Activated CD8-positive, alpha-beta memory T cell treated with anti-CD3 and anti-CD28 coated beads, Interleukin-2, amount 10 ng/mL, durations not matched to agents 7 days and 5 days (primary cell): ENCODE measurements at places on chromosomes 4 and X.

- DNase-seq = no peak
Observed at GRCh38 chr4:69860521-69861298, 765 bp upstream of the SULT1E1 start.

DNA sequence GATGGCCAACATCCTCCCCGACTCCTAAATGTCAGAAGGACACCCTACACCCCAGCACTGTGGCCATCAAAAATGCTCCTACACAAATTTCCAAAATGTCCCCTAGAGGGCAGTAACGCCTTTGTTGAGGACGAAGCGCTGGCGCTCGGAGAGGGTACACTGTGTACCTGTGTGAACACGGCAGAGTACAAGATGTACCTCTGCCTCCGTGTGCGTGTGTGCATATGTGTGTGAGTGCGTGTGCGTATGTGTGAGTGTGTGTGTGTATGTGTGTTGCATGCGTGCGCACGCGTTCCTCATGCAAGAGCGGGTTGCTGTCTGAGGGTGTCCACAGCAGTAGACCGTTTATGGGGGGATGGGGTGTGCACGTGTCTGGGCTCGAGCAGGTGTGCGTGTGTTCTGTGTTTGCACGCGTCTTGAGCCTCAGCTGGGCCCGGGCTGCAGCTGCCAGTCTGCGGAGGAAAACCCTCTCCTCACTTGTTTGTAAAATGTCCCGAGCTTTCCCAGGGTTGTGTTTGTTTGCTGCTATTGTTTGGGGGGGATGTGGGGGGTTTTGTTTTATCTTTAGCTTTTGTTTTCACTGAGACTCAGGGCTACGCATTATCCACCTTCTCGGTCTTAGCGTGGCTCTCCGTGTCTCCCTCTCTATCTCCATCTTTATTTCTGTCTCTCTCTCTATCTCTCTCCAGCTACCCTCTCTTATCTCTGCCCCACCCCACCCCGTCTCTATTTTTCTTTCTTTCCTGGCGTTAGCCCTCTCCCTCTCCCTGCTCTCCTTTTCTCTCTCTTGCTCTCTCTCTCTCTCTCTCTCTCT, 10.4 kb upstream of the TSPYL2 start:
- peak; percentile 77 for DNase-seq

DNA sequence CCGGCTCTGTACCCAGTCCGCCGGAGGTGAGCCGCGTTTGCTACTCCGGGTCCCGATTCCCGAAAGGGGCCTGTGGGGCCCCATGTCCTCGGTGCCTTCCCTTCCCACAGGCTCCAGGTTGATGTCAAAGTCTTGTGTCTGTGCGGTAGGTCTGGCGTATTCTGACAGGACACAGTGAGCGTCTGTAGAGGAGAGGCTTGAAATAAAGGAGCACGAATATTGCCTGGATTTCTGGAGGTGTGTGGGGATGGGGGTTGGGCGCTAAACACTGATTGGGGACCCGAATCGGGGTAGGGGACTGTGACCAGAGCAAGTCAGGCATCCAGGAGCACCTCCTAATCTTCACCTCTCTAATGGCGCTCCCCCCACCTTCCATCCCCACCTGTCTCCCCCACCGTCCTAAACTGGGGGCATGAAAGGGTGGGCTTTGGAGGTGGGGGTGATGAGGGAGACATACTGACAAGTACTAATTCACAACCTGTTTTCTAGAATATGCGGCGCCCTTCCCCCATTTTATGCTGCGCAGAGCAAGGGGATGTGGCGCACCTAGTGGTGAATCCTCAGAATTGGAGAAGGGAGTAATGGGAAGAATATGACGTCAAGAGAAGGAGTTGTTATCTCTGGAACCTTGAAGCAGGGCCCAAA, 855 bp downstream of the GPRASP2 start:
- DNase-seq = no peak

DNA sequence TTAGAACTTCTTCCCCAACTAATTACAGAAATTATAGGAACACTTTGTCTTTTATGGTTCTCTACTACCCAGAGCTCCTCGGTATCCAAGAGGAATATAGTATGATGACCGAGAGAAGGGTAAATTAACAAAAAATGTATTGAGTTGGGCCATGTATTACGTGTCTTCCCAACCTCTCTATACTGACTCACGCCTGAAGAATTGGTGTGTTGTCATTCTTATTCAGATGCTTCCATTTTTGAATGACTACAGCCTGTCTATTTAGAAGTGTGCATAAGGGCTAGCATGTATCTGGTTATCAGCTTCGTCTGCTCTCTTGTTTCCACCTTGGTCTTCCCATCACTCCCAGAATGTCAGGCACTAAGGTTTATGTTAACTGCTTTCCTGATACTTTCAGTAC, 24.5 kb upstream of the SCD5 start:
- no peak for DNase-seq

DNA sequence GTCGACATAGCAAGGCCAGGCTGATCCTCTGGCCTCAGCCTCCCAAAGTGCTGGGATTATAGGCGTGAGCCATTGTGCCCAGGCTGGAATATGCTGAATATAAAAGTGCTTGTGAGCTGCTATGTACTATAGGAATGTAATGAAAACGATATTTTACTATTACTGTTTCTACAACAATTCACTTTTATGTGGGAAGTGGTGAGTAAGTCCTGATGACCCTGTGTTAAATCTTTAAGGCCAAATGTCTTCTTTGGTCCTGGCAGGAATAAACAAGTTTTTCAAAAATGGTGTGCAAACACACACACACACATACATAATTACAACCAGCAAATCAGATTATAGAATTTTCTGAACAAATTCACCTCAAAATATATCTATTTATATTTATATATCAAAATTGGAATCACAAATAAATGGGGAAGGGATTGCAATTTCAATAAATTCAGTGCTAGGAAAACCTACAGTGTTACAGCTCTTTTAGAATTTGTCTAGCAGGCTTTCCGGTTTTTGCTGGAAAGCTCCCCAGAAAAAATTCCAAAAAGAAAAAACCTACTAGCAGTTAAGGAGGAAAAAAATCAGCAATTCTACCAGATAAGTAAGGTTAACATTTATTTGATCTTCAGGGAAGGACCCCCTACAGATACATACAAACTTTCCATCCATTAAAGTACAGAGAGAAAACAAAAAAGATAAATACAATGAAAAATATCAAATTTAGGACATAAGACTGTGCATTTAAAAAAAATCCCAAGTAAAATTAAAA, 17.9 kb downstream of the SMIM14 start:
- no peak for DNase-seq

GRCh38 chrX:143437439-143437838, 79.8 kb downstream of the SPANXN3 start:
- DNase-seq = no peak

DNA sequence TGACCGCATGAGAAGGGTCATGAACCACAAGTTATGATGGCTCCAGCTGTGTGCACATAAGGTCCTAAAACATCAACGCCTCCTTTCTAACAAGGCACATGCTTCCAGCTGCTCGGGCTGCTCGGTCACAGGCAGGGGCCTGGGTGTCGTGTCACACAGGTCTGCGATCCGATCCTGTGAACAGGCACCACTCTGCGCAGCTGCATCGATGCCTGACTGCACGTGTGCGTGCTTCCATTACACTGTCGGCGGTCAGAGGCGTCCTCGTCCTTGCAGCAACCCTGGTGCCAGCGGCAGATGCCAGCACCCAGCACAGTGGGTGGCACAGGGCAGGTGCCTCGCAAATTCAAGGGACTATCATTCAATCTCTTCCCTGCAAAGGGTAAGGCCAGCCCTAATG, 23.9 kb downstream of the ZFYVE28 start:
- no peak for DNase-seq

- DNase-seq = no peak
Observed at GRCh38 chr4:180823108-180823507, 1420.1 kb upstream of the TENM3 start.

GRCh38 chrX:153245288-153245731, 66.2 kb downstream of the MAGEA1 start:
- no peak for DNase-seq

GRCh38 chr4:10151182-10151581, 34.6 kb upstream of the WDR1 start:
- DNase-seq = no peak

DNA sequence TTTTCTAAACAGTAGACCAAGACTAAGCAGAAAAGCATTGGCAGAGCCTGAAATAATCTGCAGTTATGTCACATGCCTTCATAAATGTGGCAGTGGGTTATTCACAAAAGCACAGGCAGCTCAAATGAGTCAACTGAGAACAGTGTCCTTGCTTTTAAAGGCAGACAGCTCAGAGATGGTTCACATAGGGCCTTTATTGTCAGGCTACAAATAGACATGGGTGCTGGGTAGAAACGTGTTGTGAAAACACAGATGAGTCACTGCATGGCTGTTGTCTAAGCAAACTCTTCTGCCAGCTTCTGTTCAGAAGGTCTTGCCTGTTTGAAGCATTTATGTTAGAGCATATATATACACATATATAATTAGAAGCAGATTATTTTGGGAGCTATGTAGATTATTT, 118.0 kb downstream of the SLC4A4 start:
- no peak for DNase-seq

DNA sequence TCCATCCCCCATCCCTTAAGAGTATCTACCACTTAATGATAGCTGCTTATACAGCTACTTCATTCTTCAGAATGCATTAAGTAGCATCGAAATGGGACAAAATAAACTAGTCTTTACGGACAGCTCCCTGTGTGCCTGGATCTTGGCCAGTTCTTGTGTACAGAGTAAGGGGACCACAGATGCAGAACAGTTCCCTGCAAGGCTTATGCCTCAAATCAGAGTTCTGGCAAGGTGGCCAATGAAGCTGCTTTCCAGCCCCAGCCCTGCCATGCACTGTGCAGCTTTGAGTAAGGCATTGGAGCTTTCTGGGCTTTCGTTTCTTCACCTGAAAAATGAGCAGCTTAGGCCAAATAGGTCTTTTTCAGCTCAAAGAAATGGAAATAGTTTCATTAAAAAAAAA, 14.2 kb downstream of the CLNK start:
- no peak for DNase-seq
